Hindlimb muscle (tissue), 1 donor: ENCODE measurements at places on chromosomes 4 and X. TPM values are rescaled to one million over a fixed set of nuclear protein-coding genes. Genes with fewer than 3 reads are reported as not detected.

Gene ETDA
- polyA plus RNA-seq, result not detected

- no peak for DNase-seq
Measured at GRCh38 chr4:109334129-109335105, 32.0 kb upstream of the COL25A1 start.

DNA sequence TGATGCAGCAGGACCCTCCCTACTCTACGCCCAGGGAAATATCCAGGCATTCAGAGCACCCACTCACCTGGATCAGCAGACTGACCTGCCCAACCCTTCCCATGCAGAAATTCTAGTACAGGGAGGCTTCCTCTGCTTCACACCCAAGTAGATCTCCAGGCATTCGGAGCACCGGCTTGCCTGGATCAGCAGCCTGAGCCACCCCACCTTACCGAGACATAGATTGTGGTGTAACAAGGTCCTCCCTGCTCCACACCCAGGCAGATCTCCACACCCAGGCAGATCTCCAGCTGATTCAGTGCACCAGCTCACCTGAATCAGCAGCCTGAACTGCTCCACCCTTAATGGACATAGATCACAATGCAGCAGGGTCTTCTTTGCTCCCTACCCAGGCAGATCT lies 215.1 kb upstream of the CPEB2 start:
- no peak for DNase-seq

Gene SSX4B
- polyA plus RNA-seq, result not detected

Gene NMU
- polyA plus RNA-seq, result 1.2 TPM

Gene STATH
- not detected for polyA plus RNA-seq

DNA sequence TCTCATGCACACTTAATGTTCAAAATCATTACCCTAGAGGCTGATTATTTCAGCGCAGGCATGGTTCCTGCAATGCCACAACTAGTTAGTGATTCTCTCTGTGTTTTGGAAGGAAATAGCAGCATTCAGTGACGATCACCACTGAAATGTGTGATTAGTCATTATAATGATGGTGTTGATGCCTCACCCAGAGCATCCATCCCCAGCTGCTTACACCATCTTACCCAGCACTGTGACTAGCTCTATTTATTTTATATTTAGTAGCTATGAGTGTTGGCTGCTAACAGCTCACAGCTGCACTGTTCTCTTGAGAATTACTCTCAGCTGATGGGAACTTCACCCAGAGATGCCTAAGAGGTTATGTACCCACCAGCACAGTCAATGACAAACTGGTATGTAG lies 60.5 kb upstream of the TSPAN7 start:
- no peak for DNase-seq

- DNase-seq, result no peak
Measured at GRCh38 chr4:48031802-48032525, 15.4 kb downstream of the NIPAL1 start.

GRCh38 chrX:150489359-150490015 lies 78.9 kb upstream of the MTM1 start:
- no peak for DNase-seq

Gene GPC4
- polyA plus RNA-seq, result 98.8 TPM

GRCh38 chrX:21766101-21766500 lies 8.2 kb upstream of the SMPX start:
- no peak for DNase-seq

Gene SPP1
- polyA plus RNA-seq, result 196 TPM

GRCh38 chr4:5188130-5188529 lies 136.8 kb downstream of the STK32B start:
- DNase-seq, result no peak

DNA sequence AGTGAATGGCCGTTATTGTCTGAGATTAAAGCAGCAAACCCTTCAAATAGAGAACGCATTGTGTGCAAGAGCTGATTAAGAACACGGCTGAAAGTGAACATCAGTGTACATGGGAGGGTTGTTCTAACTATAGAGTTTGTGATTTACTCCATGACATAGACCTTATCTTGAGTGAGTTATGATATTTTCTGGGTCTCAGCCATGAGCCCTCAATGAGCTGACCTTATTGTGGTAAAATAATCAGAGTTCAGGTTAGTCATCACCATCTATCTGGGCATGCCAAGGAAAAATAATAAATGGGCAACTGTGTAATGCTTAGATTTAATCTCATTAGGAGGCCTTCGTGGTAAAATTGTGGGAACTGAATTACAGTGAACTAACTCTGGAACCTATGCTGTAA lies 33.2 kb upstream of the CLDN24 start:
- no peak for DNase-seq

GRCh38 chr4:75036046-75036830 lies 103.3 kb downstream of the PARM1 start:
- DNase-seq, result no peak

Gene GASK1B
- 61.3 TPM for polyA plus RNA-seq

Gene YTHDC1
- polyA plus RNA-seq, result 83.5 TPM

Gene SH2D1A
- 0.19 TPM for polyA plus RNA-seq

DNA sequence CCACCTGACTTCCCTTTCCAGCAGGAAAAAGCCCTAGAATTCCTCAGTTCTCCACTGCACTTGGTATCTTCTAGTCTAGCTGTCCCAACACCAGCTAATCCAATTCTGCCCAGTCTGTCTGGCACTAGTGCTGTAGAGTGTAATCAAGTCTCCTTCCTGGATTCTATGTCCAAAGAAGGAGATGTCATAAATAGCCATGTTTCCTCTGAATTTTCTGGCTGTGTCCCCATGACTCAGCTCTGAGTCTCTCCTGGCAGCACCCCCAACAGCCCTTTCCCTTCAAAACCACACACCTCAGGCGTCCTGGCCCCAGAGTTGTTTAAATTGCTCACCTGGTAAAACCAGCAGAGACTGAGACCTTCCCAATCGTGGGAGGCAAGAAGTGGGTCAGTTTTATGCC lies 197.2 kb downstream of the GRXCR1 start:
- DNase-seq, result no peak
